ENCODE measurements at places on chromosomes 2 and 18.

- DNase-seq = no peak
These were observed 590.5 kb upstream of the SLC8A1 start for GRCh38 chr2:41042343-41042742.

DNA sequence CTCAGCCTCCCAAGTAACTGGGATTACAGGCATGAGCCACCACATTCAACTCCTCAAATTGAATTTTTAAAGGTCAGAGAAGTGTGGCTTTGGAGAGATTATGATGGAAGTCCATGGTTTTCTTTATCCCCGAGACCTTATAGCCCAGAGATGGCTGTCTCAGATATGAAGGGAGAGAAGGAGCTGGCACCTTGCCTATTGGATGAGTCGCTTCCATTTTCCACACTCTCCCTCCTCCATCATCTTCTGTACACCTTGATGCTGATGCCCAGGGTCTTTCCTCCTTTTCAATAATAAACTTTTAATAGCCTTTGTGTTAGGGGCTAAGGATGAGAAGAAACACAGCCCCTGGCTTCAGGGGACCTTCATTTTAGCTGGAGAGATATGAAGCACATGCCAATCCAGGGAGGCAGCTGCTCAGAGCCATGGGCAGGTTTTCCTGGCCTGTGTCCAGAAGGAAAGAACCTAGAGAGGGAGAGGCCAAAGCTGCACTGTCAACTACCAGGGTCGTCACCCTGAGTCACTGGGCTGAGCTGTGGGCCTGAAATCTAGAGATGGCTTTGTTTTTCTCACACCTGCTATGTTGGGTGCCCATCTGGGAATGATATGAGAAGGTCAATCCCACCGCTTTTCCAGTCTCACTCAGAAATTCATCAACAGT is 146.0 kb upstream of the SERTAD2 start:
- DNase-seq = no peak

GRCh38 chr18:79248495-79249060 is 147.2 kb upstream of the NFATC1 start:
- no peak for DNase-seq

- DNase-seq = no peak
These were observed 17.5 kb downstream of the STEAP3 start for GRCh38 chr2:119241205-119241532.

GRCh38 chr2:65749545-65749944 is 317.1 kb upstream of the SPRED2 start:
- DNase-seq = no peak

GRCh38 chr2:238691596-238692491 is 156.0 kb upstream of the TWIST2 start:
- DNase-seq = no peak

- DNase-seq = no peak
These were observed 237.3 kb upstream of the THUMPD2 start for GRCh38 chr2:40016151-40016885.

GRCh38 chr2:11945139-11946126 is 199.0 kb downstream of the LPIN1 start:
- no peak for DNase-seq

- DNase-seq = no peak
These were observed 80.4 kb downstream of the EPB41L3 start for GRCh38 chr18:5463390-5463789.

- DNase-seq = no peak
These were observed 53.7 kb downstream of the GPD2 start for GRCh38 chr2:156489750-156490465.

- no peak for DNase-seq
These were observed 250.5 kb downstream of the DSC3 start for GRCh38 chr18:30792051-30792450.

DNA sequence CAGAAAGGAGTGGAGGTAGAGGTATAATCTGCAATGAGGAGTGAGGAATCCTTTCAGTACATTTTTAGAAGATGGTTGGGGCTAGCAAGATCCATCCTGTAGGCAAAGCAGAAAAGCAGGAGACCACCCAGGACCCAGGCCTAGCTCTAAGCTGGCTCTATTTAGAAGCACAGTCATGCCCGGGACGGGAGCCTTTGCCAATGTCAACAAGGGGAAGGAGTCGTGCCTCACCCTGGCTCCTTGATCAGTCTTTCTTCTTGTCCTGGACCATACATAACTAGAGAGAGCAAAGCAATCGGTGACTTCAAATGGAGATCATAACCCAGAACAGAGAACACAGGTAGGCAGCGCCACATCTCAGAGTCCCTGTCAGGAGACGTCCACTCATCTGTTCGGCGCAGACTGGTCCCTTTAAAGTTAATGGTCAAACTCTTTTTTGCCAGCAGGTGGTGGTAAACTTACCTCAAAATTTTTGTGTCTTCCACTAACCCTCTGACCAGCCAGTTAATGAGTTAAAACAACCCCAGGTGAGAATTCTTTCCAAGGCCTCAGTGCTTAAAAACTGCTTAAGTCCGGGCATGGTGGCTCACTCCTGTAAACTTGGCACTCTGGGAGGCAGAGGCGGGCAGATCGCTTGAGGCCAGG is 8.0 kb downstream of the MC5R start:
- no peak for DNase-seq

DNA sequence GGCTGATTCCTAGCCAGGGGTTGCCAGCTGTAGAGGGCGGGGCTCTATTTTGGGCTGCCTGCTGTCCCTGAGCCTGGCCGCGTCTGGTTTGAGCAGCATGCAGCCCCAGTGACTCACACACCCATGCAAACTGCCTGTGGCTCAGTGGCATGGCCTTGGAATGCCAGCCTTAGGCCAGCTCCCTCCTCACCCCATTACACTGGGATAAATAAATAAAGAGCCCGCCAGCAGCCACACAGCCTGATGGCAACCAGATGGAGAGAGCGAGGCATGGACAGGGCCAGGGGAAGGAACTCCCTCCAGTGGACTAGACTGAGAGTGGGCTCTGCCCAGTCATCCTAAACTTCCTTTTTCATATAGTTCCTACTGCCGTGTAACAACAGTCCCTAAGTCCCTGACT is 18.3 kb downstream of the NHEJ1 start:
- DNase-seq = no peak

GRCh38 chr2:190482451-190482850 is 52.1 kb downstream of the NEMP2 start:
- no peak for DNase-seq

DNA sequence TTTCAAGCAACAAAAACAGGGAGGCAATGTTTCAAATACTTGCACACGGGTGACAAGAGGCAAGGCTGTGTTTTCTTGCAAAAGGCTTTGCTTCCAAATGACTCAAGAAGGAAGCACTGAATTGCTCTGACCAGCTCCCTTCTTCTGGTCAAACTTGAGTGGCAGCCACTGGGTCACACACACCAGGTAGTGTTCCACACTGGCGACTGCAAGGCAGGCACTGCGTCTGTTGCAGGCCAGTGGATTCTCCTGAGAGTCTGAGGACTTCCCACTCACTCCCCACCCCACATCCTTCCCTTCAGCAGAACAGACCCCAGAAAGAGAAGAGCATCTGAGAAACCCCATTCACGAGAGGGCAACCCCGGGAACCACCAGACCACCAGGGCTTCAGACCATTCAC is 19.8 kb downstream of the PARD6G start:
- DNase-seq = no peak

GRCh38 chr2:133952420-133952819 is 301.5 kb upstream of the MGAT5 start:
- no peak for DNase-seq

- DNase-seq = no peak
These were observed 11.1 kb downstream of the COLEC12 start for GRCh38 chr18:489244-490023.

DNA sequence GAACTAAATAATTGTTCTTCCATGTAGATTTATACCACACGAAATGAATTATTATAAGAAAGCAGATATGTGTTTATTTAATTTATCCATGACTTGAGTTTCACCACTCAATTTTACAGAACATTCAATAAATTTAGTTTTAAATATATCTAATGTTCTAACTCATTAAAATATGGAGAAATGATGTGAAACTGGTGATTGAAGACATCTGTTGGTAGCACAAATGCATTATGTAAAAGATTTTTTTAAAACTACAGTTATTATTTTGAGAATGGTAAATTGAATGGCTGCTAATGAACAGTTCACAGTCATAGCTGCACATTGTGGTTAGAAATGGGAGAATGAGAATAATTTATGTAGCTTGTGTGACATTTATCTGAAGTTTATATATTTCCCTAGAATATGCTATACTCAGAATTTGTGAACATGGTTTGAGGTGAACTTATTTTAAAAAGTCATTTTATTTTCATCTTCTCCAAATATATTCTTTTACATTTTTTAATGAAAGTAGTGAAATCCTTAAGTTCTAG is 203.5 kb downstream of the DPP4 start:
- DNase-seq = no peak

DNA sequence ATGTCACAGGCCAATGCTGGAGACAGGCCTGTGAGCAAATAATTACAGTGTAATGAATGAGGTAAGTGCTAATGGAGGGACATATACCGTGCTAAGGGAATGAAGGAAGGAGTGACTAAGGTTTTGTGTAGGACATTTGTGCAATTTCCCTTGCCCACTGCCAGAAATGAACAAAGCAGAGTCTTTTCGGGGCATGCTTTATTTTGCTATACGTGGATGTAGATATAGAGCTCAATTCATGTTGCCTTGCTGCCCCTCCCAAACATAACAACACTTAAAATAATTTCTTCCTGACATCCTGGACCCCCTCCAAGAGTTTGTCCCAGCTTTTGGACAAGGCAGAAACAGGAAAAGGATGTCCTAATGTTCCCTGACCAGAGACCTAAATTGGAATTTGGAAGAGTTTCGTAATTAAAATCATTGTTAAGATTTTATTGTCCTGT is 23.7 kb upstream of the CD28 start:
- no peak for DNase-seq

GRCh38 chr2:188322569-188323551 is 31.2 kb downstream of the GULP1 start:
- no peak for DNase-seq

DNA sequence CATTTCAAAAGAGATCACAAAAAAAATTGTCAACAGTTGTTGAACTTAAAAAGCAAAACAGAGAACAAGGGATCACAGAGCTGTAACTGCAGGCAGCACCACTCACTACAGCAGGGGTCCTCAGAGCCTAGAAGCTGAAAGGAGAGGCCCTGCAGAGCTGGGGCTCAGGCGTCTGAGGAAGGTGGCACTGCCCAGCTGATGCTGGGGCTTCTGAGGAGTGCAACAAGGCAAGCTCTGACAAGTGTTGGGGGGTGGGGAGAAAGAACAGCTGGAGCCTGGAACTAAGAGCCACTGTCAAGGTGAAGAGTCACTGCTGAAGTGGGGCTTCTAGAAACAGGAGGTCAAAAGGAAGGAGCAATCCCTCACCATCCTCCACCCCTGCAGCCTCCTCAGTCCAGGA is 46.2 kb downstream of the FTCDNL1 start:
- no peak for DNase-seq

GRCh38 chr2:141630407-141630930 is 500.3 kb downstream of the LRP1B start:
- no peak for DNase-seq

DNA sequence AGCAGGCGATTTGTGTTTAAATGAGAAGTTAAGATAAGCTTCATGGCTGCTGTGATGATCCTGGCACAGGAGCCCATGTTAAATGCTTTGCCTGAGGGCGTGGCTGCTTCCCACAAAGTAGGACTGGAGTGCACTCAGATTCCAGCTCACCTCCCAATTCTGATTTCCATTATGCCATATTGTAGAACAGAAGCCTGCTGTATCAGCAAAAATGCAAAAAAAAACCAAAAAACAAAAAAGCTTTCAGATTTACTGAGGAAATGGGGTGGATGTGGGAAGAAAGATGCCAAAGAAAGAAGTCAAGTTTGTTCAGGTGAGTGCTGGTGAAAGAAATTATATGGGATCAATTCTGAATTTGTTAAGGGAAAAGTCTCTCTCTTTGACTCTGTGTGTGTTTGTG is 610.4 kb upstream of the NETO1 start:
- DNase-seq = no peak

DNA sequence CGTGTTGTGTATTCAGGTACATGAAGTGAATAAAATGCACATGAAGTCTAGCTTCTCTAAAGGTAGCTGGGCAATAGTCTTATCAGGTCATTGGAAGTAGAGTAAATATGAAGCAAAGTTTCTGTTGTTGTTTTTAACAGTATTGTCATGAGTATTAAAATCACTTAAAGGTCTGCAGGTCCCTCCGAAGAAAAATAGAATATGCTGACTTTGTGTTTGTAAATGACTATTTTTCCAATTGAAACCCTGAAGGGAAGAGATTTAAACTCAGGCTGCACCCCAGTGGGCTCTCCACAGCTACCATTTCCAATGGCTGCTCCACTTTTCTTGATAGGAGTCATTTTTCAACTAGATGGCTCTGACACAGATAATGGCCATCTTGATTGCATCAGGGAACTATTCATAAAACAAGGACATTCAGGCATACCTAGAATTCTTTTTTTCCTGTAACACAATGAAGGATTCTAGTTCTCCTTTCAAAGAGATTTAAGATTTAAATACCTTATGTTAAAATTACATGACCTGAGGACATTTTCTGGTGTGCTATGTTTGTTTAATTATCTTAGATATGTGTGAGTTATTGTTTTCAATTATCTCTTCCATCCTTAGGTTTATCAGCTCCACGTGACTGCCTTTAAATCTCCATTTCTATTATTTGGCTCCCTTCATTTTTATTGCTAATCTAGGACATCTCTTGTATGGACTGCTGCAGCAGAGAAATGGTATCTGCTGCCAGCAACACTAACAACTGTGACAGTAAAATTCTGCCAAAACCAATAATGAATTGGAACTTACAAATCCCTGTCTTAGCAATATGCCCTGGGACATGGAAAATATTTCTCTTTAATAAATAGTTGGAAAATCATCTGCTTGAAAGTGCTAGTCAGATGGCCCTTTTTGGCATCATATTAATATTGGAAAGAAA is 149.2 kb upstream of the NOSTRIN start:
- no peak for DNase-seq
